Hindlimb muscle (tissue), 1 donor: ENCODE measurements at places on chromosomes 5 and 9. TPM values are rescaled to one million over a fixed set of nuclear protein-coding genes. Genes with fewer than 3 reads are reported as not detected.

GRCh38 chr9:81460693-81461092 lies 228.7 kb downstream of the TLE1 start:
- no peak for DNase-seq

DNA sequence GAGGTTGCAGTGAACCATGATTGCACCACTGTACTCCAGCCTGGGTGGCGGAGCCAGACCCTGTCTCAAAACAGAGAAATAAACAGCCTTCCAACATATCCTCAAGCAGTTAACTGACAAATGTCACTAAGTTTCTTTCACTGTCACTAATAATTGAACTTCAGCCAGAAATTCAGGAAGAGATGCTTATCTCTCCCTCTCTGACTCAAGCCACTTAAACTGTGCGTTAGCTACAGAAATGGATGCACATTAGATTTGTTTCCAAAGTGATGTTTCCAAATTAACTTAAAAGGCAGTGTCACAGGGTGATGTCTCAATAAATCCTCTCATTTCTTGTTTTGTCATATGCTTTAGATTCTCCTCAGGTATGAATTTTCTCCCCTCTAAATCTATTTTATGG lies 164.9 kb downstream of the KDM4C start:
- no peak for DNase-seq

DNA sequence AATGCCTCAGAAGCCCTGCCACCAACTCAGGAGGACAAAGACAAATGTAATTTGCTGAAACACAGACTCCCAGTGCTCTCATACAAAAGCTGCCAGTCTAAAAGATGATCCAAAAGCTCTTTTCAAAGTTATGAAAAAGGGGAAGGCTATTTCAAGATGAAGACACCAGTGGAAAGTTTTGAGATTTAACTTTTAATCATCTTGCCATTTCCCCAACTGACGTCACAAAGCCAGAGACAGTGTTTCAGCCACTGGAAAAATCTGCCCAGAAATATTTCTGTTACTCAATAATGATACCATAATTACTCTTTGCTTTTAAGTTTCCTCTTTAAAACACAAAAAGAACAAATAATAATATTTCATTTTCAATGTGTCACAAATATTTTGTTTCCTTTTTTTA lies 20.9 kb downstream of the ENG start:
- DNase-seq: no peak

DNA sequence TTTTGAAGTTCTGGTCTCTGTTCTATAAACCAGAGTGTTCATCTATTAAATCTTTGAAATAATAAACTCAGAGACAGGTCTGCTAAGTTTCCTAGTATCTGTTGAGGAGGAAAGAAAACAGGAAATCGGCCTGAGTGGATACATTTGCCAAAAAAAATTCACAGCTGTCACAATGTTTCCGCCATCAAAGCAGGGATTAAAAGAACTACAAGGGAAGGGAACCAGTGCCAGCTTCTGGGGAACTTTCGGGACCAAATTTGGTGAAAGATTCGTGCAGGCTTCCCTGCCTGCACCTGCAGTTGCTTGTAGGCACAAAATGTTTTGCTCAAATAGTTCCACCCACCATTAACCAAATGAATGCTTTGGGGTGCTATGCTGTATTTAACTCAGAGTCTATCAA lies 267.5 kb downstream of the MSX2 start:
- DNase-seq: peak; percentile 9

Gene MTREX
- polyA plus RNA-seq: 58.0 TPM

Gene RLN1
- 0.48 TPM for polyA plus RNA-seq

DNA sequence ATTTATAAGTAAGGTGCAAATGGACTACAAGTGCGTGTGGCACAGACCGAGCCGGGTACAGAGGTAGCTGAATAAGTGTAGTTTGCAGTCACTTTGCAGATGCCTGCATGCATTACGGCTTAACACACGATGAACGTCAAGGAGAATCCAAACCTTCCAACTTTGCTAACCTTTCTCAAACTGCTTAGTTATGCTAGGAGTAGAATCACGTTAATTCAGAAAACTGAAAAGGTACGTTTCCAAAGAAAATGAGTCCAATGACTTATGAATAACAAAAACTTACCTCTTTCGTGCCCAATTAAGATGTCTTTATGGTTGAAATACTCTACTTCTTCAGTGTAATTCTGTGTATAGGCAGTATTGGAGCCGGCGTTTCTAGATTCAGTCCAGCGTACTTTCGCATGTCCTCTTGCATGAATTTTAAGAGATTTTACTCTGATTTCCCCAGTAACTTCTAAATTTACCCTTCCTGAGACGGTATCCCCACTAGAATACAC lies 539 bp downstream of the ARRDC3 start:
- peak; percentile 54 for DNase-seq

Gene DDX4
- polyA plus RNA-seq: 0.23 TPM

- no peak for DNase-seq
Measured at GRCh38 chr9:78294290-78295176, 2.4 kb upstream of the PSAT1 start.

Gene NFIL3
- polyA plus RNA-seq: 23.5 TPM

Gene PITX1
- polyA plus RNA-seq: 4.6 TPM
